Umbilical cord (tissue), 2 donors: ENCODE measurements at places on chromosomes 13 and 19.

DNA sequence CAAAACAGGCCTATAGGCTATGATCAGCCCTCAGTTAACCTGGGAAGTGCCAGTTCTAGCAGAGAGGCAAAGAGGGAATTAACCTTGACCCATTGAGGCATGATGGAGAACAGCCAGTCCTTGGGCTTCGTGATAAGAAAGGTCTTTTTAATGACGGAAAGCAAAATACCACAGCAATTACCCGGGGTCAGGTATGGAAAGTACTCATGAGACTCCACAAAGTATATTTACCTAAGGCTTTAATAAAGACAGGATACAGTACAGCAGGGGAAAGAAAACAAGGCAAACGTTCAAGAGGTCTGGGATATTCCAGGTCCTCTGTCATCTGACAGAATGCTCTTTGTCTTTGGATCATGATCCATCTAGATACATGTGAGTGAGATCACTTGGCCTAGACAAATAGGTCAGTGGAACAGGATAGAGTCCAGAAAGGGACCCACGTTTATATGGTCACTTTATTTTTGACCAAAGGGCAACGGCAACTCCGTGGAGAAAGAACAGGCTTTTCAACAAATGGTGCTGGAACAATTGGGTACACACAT is 52.2 kb downstream of the WDFY2 start:
- no peak for DNase-seq

DNA sequence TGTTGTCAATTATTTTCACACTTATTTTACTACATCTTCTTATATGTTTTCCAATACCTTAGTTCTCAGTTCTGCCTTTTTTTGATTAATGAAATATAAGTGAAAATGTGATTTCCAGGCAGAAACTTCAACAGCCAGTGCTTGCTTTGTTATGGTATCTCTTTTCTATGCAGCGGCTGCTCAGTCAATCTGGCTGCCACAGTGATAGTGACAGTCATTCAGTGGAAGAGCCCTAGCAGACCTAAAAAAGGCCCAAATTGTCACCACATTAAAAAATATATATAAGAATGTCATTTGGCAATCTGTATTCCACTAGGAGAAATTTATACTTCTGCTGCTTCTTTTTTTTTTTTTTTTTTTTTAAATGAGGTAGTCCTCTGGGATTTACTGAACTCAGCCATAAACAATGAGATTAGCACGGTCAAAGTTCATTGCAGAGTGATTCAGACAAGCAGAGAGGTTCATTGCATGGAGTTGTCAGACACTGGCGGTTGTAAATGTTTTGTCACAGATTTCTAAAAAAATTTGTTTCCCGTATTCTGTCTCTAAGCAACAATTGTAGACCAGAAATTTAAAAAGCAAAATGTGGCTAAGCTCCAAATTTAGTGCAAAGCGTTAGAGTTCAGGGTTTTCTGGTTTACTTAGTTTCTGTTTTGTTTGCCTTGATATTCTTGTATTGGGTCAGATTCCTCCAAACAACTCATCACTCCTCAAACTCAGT is 94.7 kb upstream of the PRR20A start:
- no peak for DNase-seq

GRCh38 chr19:8721334-8721733 is at the start of gene OR2Z1:
Gene OR2Z1, plus strand, starts transcription at chr19:8721634. Its CDS starts 9,395 bp downstream, at chr19:8731029.
- DNase-seq: no peak

- DNase-seq: no peak
These were observed 35.0 kb upstream of the MATK start for GRCh38 chr19:3821156-3821555.

DNA sequence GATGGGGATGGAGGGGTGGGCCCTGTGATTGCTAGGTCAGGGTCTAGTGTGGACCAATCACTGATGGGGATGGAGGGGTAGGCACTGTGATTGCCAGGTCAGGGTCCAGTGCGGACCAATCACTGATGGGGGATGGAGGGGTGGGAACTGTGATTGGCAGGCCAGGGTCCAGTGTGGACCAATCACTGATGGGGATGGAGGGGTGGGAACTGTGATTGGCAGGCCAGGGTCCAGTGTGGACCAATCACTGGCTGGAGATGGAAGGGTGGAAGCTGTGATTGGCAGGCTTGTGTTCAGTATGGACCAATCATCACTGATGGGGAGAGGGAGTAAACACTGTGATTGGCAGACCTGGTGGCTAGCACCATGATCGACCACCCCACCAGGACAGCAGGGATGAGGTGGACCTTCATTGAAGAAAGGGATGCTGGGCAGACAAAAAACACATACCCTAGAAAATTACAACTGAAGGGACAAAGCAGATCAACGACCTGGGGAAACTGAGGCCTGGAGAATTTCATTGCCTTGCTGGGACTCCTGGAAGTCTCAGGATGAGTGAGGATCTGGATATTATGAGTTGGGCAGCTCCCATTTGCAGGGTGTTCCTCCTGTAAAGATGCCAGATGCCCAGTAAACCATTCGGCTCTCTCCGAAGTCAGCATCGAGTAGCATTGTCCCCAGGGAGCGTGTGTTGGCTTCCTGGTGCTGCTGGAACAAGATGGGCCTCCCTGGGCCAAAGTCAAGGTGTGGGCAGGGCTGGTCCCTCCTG is 15.5 kb downstream of the TMPRSS9 start:
- no peak for DNase-seq

- DNase-seq: no peak
These were observed 637 bp upstream of the PDS5B start for GRCh38 chr13:32585550-32586079.

GRCh38 chr13:93344048-93344705 is 117.6 kb downstream of the GPC6 start:
- DNase-seq: no peak

- DNase-seq: no peak
These were observed 81.7 kb upstream of the KLHL1 start for GRCh38 chr13:70189981-70190380.

GRCh38 chr19:35395382-35396199 is 24.7 kb downstream of the GPR42 start:
- DNase-seq: no peak

DNA sequence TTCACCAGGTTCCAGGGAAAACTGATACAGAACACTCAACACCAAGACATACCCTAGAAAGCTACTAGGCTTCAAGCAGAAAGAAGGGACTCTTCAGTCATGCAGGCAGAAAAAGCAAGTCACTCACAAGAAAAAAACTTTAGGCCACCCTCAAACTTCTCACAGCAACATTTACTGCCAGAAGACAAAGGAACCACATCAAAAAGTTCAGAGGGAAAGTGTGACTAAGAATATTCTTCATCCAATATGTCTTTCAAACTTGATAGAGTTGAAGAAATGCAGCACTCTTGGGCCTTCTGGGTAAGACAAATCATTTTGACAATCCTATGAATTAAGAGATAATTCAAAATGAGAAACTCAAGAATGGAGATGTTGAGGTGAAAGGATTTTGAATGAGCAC is 7.7 kb downstream of the DZIP1 start:
- DNase-seq: no peak
